ENCODE measurements at places on chromosomes 2 and 18.

- DNase-seq: no peak
These were observed 167.5 kb upstream of the PID1 start for GRCh38 chr2:229438430-229439159.

- DNase-seq: no peak
These were observed 9.1 kb downstream of the AP1S3 start for GRCh38 chr2:223828314-223828713.

GRCh38 chr2:189109921-189110397 lies 69.6 kb downstream of the COL5A2 start:
- no peak for DNase-seq

DNA sequence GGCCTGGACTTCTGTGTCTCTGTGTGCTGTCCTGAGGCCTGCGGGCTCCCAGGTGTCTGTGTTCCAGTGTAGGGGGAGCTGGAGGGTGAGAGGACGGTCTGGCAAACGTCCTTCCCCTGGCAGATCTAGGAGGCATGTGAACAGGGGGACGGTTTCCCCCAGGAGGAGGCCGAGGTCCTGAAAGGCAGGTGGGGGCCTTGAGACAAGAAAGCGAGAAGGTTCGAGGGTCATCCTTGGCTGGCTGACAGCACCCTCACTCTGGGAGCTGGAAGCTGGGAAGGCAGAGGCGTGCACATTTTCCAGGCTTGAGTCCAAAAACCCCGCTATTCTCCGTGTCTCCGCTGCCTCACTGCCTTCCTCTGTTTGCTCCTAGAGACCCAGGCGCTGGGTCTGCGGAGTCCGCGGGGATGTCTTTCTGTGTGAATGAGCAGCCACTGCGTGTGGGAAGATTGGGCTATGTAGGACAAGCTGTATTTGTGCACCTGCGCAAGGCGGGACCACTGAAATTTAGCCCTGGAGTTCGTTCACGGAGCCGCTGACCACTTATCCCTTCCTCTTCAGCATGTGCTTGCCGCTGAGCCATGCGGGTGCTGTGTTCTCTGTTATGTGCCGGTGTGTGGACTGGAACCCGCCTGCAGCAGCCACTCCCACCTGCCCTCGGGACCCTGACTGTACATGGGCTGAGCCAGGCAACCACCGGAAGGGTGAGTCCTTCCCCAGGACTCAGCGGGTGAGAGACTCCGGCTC lies 43.7 kb downstream of the TWIST2 start:
- no peak for DNase-seq

GRCh38 chr18:24930971-24931370 lies 421.0 kb downstream of the ZNF521 start:
- no peak for DNase-seq

Data from natural killer cell treated with Interleukin-12 subunit alpha and Interleukin-12 subunit beta and Interleukin-15 and Interleukin-18, amount 100 ng/mL, for 72 hours (primary cell).